ENCODE measurements at places on chromosomes 13 and 19.

GRCh38 chr19:53172889-53173288 is 14.0 kb upstream of the ZNF347 start:
- DNase-seq = no peak

DNA sequence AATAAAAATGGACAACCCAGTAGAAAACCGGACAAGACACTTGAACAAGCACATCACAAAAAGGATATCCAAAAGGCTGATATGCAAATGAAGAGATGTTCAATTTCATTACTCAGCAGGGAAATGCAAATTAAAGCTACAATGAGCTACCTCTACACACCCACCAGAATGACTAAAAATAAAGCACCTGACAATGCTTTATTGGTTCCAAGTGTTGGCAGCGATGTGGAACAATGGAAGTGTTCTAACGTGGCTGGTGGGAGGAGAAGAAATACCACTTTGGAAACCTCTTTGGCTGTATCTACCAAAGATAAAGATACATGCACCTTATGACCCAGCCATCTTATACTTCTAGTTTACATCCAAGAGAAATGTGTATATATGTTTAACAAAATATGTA is 3.7 kb upstream of the ACP7 start:
- no peak for DNase-seq

DNA sequence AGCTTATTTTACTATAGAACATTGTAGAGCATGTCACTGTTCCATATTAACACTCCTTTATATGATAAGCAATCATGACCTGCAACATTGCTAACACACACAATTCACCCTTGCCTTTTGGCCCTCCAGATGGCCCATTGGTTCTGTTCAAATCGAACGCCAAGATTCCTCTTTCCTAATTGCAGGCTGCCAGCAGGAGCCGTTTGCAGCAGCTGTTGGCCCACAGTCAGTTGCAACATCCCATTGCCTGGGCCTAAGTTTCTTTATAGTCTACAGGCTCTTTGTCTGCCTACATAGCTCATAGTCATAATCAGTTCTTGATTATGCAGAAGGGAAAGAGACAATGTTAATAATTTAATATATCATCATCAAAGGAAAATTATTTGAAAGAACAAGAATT is 37.6 kb downstream of the KCTD12 start:
- DNase-seq = no peak

- DNase-seq = no peak
Measured at GRCh38 chr19:2271234-2272103, 10.5 kb downstream of the PEAK3 start.

DNA sequence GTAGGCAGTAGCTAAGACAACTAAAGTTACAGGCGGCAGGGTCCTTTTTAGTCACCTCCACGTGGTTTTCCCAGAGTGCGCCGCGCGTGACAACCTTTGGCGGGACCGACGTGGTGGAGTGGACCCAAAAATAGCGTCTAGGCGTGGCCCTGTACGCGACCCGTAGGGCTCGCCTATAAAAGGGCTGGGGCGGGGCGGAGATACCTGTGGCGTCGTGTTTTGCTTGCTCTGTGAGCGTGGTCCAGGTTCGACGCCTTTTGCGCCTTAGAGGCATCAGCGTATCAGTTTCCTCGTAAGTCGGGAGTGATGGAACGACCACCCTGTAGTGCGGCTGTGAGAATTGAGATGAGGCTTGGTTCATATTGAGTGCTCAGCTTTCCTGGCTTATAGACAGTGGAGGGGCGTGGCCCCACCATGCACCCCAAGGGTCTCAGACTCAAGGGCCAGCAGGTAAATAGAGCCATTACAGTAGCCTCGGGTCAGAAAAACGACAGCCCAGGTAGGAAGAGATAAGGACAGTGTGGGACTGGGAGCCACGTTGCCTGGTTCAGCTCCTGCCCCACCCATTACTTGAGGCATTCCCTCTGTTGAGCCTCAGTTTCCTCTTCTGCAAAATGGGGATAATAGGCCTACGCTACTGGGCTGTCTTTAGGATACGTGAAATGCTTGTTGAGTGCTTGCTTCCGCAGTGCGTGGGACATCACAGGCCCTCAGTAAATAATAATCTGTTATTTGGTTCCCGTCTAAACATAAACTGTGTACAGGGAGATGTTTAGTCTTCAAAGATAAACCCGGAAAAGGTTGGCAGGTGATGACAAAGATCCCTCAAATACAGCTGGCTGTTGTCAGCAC is 693 bp upstream of the TMED1 start:
- peak; percentile 67 for DNase-seq

DNA sequence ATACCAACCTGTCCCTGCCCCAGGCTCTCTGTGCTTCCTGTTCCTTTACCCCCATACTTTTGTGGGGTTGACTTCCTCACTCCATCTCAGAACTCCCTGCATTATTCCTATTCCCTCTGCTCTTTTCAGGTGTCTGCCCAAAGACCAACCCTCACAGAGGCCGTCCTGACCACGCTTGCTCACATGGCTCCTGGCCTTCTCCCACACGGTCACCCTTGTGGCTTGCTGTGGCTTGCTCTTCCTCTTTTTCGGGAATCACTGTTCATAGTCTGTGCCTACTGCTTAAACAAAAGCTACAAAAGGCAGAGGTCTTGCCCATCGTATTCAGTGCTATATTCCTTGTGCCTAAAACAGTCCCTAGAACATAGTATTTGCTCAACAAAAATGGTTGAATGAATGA is 25.2 kb upstream of the ARGLU1 start:
- DNase-seq = no peak

DNA sequence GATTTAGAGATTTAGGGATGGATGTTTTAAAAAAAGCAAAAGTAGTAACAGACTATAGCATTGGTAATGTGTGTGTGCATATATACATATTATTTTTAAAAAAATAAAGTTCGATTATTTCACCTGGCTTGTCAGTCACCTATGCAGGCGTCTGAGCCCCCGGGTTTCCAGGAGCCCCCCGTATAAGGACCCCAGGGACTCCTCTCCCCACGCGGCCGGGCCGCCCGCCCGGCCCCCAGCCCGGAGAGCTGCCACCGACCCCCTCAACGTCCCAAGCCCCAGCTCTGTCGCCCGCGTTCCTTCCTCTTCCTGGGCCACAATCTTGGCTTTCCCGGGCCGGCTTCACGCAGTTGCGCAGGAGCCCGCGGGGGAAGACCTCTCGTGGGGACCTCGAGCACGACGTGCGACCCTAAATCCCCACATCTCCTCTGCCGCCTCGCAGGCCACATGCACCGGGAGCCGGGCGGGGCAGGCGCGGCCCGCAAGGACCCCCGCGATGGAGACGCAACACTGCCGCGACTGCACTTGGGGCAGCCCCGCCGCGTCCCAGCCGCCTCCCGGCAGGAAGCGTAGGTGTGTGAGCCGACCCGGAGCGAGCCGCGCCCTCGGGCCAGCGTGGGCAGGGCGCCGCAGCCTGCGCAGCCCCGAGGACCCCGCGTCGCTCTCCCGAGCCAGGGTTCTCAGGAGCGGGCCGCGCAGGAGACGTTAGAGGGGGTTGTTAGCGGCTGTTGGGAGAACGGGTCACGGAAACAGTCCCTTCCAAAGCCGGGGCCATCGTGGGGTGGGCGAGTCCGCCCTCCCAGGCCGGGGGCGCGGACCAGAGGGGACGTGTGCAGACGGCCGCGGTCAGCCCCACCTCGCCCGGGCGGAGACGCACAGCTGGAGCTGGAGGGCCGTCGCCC is 840 bp upstream of the CCNA1 start:
- no peak for DNase-seq

DNA sequence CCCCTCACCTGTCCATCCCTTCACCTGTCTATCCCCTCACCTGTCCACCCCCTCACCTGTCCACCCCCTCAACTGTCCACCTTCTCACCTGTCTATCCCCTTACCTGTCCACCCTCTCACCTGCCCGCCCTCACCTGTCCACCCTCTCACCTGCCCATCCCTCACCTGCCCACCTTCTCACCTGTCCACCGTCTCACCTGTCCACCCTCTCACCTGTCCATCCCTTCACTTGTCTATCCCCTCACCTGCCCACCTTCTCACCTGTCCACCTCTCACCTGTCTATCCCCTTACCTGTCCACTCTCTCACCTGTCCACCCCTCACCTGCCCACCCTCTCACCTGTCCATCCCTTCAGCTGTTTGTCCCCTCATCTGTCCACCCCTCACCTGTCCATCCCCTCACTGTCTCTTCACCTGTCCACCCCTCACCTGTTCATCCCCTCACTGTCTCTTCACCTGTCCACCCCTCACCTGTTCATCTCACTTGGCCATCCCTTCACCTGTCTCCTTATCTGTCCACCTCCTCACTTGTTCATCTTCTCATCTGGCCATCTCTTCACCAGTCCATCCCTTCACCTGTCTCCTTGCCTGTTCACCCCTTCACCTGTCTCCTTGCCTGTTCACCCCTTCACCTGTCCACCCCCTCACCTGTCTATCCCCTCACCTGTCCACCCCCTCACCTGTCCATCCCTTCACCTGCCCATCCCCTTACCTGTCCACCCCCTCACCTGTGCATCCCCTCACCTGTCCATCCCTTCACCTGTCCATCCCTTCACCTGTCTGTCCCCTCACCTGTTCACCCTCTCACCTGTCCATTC is 12.7 kb upstream of the KANK2 start:
- DNase-seq = no peak

DNA sequence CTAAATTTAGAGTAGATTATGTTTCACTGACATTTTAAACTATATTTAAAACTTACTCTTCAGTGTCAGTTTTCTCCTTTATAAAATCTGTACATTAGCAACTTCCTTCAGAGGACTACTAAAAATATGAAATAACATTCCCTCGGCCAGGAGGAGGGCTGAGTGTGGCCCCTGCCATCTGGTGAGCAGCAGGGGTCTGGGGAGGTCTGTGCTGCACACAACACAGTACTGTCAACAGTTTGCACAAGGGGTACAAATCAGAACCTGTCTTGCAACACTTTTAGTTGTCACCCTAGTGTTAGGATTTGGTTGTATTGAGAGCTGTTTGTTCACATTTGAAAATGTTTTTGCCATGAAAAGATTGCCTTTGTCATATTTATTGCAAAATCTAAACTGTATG is 48.9 kb downstream of the TPP2 start:
- DNase-seq = no peak

DNA sequence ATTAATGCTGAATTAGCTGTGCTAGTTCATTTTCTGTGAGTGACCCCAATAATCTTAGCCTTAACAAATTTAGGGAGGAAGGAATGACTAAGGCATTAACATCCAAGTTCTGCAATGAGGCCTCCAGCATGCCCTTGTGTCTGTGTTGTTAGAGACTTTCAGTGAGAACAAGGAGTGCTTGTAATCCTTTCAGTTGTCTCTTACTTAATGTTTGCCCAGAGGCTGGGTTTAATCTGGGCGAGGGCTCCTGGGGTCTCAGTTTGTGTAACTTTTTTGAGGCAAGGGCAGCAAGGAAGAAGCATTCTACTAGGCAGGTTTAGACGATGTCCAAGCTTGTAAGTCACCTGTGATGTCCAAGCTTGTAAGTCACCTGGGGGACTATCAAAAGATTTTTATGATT is 24.3 kb downstream of the CCNA1 start:
- DNase-seq = no peak

GRCh38 chr19:43592800-43593350 is 3.1 kb downstream of the IRGQ start:
- DNase-seq = no peak

DNA sequence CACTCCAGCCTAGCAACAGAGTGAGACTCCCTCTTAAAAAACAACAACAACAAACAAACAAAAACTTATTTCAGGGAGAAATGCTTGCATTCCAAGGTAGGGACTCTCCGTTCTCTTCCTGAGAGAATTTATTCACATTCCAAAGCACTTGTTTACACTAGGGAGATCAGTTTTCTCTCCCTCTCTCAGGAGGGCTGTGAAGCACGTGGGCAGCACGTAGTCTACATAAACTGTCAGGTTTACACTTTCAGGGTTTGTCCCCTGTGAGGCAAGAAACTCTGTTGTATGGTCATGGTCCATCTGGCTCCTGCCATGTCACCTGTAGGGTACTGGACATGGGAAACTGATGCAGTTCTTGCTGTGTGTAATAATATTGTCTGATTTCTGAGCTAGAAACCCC is 31.6 kb downstream of the WDR87 start:
- no peak for DNase-seq

- no peak for DNase-seq
Measured at GRCh38 chr13:67048084-67048820, 181.9 kb downstream of the PCDH9 start.

- no peak for DNase-seq
Measured at GRCh38 chr13:44969551-44970484, 19.5 kb downstream of the NUFIP1 start.

- DNase-seq = no peak
Measured at GRCh38 chr13:85608255-85608829, 190.9 kb downstream of the SLITRK6 start.

GRCh38 chr13:48185018-48185417 is 48.0 kb upstream of the ITM2B start:
- DNase-seq = no peak

DNA sequence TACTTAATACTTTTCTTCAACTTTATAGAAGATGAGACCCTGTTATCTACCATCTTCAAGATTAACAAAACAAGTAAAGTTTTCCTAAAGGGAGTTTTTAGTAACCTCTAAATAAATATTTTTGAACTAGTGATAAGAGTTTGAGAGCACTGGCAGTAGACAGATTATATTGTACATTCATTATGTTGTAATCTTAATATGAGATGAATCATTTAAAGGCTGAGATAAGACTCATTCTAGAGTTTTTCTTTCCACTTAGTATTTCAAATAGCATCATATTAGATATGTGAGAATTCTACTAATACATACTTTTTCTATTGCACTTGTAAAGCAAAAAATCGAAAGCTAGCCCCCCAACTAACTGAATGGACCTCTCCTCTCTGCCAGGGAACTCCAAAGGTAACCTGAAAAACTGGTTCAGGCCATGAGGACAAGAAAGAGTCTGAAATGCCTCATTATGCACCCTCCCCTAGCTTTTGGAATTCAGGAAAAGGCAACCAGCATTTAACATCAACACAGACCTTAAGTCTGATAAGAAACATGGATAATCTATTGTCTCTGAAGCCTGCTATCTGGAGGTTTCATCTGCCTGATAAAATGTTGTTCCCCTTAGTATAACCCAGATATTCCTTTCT is 875.4 kb upstream of the SLC10A2 start:
- DNase-seq = no peak

GRCh38 chr13:39988351-39988750 is 332.9 kb downstream of the COG6 start:
- DNase-seq = no peak

DNA sequence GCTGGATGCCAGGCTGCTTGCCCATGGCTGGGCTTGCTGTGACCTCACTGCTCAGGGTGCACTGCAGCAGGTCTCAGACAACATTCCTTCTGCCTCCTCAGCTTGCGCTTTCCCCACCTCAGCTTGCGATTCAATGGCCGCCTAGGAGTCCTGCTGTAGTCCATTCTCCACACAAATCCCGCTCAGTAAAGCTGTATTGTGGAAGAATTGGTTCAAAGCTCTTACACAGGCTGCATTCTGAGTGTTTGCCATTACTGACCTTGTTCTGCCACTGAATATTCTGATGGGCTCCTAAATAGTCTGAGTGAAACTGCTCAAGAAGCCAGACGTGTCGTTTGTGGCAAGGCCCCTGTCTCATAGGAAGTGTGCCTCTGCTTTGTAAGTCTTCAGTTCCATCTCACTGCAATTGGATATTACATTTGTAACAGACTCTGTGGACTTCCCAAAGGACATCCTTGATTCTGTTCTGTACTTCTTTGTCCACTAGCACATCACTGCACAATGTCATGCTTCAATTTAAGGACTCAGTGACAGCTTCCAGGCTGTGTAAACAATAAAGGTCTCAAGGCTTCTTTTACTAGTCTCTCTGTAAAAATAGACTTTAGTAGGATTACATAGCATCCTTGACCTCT is 49.8 kb downstream of the KATNAL1 start:
- no peak for DNase-seq

All from D721Med (cell line).